ENCODE measurements at places on chromosomes 4 and X.

DNA sequence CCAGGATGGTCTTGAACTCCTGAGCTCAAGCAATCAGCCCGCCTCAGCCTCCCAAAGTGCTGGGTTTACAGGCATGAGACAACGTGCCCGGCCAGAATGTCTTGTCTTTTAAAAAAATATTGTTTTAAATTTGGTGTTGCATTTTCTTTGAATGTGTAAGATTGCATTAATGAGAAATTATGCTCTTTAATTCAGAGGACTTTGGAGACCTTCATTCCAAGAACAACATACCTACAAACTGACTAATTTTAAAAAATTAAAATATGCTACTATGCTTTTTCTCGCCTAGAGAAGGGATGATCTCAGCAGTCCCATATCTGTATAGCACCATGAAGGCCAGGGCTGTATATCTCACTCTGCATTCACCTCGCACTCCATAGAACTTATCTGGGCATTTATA is 204.3 kb upstream of the SLC7A11 start:
- DNase-seq: no peak

- no peak for DNase-seq
Observed at GRCh38 chr4:46870411-46870810, 38.6 kb downstream of the COX7B2 start.

- no peak for DNase-seq
Observed at GRCh38 chr4:31193521-31193920, 473.4 kb downstream of the PCDH7 start.

DNA sequence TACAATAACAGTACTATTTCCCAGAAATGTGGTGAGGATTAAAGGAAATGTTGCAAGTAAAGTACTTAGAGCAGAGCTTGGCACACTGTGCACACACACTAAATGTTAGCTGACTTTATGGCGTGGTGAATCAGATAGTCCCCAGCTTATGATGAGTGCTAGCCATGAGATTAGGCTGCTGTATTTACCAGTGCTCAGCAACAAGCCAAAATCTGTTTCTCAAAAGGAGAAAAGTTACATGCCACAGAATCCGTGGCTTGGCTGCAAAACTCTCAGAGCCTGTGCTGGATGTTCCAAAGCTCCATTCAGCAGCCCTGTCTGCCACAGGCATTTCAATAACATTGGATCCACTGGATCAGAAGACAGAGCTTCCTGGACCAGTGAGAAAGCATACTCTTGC is 12.8 kb upstream of the STBD1 start:
- DNase-seq: no peak

DNA sequence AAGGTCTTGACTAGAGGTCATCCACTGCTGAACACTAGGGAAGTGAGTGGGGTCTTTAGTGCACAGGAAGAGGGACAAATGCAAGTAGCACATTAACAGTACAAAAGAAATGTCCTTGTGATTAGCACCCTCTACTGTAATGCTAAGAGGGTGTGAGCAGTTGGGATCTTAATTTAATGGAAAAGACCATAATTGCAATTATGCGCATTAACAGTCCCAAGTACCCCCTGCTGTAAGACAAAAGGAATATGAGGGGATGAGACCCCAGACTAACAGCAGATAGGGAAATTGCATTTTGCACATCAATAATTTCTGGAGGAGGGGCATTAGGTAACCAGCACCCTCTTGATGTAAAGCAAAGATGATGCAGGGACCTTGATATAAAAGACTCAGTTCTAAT is 285.0 kb downstream of the CHIC1 start:
- no peak for DNase-seq

GRCh38 chrX:77949840-77950239 is 19.6 kb downstream of the PGAM4 start:
- DNase-seq: no peak

- DNase-seq: no peak
Observed at GRCh38 chrX:42944381-42944998, 166.5 kb upstream of the PPP1R2C start.

- DNase-seq: peak; percentile 54
Observed at GRCh38 chrX:1537031-1537715, at the start of gene P2RY8. TSS of gene P2RY8 (minus strand) at chrX:1537185. CDS start at chrX:1466558, 70,627 bp downstream.

DNA sequence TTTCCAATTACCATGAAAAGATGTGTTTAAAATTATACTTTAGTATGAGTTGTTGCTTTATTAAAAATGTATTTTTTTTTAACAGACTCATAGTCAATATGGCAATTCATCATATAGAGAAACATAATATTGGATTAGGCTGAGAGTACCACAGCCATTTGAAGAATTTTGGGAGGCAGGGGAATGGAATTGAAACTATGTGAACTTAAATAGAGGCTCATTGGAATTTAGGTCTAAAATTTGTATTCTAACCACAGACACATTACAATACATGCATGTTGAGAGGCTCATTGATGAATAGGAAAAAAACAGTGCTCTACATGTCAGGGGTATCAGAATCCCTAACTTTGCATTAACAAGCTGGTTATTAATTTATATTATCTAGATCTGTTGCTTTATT is 269.6 kb downstream of the DKK2 start:
- DNase-seq: no peak

- DNase-seq: no peak
Observed at GRCh38 chrX:13816643-13817627, at the start of gene GPM6B. TSS of gene GPM6B (minus strand) at chrX:13817093. CDS start at chrX:13816904, 189 bp downstream.

DNA sequence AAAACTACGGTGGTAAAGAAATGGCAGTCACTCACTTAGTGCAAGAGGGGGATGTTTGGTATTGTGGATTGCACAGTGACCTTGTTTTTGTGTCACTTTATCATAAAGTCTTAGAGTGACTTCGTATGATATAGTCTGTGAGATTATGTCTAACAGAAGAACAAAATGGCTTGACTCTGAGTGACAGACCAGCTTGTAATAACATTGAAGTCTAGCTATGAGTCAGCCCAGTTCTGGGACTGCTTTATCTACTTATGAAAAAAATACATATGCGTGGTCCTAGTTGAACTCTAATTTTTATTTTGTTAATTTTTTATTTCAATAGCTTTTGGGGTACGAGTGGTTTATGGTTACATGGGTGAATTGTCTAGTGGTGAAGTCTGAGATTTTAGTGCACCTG is 20.0 kb downstream of the DCLK2 start:
- no peak for DNase-seq

- DNase-seq: no peak
Observed at GRCh38 chr4:74324262-74324661, 16.0 kb downstream of the EPGN start.

- no peak for DNase-seq
Observed at GRCh38 chrX:106707771-106708454, 18.6 kb upstream of the RNF128 start.

DNA sequence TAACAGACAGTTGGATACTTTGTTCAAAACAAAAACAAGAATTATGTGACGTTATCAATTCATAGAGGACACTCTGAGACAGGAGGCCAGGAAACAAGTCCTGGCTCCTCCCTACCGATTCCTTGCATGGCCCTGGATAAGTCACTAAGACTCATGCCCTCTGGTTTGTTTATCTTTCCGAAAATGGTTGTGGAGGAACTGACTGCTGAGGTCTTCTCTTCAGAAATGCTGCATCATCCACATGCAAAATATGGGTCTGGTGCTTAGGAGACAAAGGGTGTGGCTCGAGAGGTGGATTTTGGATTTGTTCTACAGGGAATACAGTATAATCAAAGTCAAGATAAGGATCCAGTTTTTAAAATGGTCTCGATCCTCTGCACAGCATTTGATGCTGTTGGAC is 130.9 kb downstream of the RELL1 start:
- no peak for DNase-seq

GRCh38 chrX:97397371-97397770 is 513.7 kb downstream of the RPA4 start:
- DNase-seq: no peak

GRCh38 chr4:152956650-152957436 is 20.7 kb downstream of the FHDC1 start:
- no peak for DNase-seq

DNA sequence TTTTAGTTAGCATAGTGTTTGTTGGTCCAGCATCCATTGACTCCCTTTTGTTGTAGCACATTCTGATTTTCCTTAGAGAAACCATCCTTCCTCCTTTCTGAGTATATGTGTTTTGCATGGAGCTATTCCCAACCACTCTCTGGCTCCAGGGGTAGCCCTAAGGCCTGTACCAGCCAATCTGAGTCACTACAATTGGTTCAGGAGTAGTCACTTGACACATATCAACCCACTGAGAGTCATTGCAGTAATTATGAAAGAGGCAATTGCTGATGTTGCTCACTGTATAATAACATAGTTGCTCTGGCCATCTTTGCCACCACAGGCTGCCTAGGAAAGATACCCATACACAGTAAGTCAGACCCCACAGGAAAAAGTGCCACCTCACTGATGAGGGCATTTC is 71.2 kb upstream of the GRID2 start:
- no peak for DNase-seq

DNA sequence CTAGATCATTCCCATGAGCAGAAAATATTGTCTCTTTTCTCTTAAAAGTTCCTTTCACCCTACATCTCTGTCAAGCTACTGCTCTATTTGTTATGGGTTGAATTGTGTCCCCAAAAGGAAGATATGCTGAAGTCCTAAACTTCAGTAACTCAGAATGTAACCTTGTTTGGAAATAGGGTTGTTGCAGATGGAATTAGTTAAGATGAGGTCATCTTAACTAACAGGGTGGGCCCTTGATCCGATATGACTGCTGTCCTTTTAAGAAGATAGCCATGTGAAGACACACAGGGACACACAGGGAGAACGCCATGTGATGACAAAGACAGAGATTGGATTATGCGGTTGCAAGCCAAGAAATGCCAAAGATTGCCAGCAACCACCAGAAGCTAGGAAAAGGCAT is 12.8 kb upstream of the SLC39A8 start:
- no peak for DNase-seq

- DNase-seq: no peak
Observed at GRCh38 chr4:76726176-76726575, 171.8 kb downstream of the SOWAHB start.

DNA sequence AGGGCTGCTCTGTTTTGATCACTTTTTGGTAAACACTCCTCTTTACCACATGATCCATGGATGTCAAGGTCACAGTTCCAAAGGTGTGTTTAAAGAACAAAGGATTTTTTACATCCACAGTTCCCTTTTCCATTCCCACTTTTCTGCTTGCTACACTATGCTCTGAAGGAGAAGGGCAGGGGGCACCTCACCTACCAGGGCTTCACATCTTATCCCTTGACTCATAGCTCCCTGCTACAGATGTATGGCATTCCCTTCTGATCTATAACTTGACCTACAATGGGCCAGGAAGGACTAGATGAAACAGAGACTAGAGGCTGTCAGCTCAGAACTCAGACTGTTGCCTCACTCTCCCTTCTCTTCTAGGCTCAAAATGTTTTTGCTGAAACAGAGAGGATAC is 233.1 kb upstream of the RPS6KA3 start:
- no peak for DNase-seq

DNA sequence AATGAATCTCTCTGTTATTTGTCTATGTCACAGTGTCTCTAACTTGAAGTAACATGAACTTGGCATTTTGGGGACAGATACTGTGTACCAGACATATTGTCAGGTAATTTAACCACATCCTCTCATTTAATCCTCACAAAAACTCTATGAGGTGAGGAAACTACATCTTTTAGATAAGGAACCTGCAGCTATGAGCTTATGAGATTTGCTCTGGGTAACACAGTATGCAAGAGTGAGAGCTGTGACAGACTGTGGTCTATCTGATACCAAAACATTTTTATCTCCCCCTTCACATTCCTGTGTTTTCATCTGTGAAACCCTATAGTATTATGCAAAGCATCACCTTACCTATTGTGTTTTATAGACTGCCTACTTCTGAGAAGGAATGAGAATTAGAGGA is 58.4 kb upstream of the HS3ST1 start:
- DNase-seq: no peak

DNA sequence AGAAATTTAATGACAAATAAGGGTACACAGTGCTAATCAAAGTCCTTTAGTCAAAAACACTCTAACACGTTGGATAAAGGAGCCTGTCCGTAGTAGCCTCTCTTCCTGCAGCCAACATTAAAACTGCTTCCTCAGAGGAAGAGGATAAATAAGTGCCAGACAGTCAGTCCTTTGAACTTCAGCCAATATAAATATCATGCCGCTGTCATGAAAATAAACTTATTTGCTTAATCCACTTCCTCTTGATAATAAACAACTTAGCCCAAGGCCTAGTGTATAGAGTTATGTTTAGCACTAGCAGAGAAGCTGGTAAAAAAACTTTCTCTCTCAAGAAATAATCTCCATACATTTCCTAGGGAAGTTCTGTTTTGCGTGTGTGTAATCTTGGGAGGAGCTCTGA is 196.7 kb downstream of the HS3ST1 start:
- DNase-seq: no peak

- no peak for DNase-seq
Observed at GRCh38 chr4:69601065-69601464, 38.4 kb downstream of the UGT2A2 start.

GRCh38 chr4:147991543-147992283 is 259.8 kb downstream of the ARHGAP10 start:
- no peak for DNase-seq

DNA sequence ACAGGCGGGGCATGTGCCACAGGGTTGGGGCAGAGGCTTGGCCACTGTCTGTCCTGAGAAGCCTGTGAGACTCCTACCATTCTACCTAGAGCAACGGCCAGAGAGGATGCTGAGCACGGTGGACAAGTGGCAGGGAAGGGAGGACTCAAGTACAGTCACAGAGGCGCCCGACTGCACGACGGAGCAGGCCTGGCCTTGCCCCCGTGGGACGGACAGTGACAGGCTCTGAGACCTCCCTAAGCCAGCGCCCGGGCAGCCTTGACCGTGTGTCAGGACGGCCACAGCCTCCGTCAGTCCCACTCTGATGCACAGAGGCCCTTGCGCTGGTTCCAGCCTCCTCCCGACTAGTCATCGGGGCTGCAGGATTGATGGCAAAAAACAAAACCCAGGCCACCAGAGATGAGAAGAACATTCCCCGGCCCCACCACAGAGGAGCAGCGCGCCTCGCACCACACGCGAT is 36.7 kb upstream of the MXD4 start:
- DNase-seq: no peak

DNA sequence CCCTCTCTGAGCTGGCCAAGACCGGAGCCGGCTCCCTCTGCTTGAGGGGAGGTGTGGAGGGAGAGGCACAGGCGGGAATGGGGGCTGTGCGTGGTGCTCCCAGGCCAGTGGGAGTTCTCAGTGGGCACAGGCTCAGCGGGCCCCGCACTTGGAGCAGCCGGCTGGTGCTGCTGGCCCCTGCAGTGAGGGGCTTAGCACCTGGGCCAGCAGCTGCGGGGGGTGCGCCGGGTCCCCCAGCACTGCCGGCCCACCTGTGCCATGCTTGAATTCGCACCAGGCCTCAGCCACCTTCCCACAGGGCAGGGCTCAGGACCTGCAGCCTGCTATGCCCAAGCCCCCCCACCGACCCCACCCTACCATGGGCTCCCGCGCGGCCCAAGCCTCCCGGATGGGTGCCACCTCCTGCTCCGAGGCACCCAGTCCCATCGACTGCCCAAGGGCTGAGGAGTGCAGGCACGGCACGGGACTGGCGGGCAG is 602.5 kb downstream of the KCTD8 start:
- no peak for DNase-seq

- no peak for DNase-seq
Observed at GRCh38 chrX:48934581-48935300, 15.9 kb upstream of the PIM2 start.

GRCh38 chr4:158540125-158540907 is 18.6 kb downstream of the RXFP1 start:
- no peak for DNase-seq
